LoVo (cell line): ENCODE measurements at places on chromosomes 16 and 17.

DNA sequence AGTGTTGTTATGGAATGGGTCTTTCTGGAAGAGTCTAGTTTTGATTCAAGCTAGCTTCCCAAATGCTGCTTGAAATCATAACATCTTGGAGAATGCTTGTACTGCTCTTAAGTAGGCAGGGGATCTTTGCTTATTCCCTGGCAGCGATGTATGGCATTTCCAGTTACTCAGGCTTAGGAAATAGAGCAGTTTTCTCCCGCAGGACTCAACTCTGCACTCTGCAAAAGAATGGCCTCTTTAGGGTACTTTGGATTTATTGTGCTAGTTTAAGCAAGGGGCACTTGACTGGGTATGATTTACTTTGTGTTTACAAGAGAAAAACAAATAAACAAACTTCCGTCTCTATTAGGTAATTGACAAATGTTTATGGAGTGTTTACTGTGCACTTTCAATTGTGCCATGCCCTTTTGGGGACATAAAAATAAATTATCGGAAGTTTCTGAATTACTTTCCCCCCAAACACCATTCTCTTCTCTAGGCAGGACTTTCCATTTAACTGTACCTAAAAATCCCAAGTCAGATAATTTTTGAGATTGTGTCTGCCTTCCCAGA is 164.0 kb downstream of the MAP2K6 start:
- DNase-seq = no peak

DNA sequence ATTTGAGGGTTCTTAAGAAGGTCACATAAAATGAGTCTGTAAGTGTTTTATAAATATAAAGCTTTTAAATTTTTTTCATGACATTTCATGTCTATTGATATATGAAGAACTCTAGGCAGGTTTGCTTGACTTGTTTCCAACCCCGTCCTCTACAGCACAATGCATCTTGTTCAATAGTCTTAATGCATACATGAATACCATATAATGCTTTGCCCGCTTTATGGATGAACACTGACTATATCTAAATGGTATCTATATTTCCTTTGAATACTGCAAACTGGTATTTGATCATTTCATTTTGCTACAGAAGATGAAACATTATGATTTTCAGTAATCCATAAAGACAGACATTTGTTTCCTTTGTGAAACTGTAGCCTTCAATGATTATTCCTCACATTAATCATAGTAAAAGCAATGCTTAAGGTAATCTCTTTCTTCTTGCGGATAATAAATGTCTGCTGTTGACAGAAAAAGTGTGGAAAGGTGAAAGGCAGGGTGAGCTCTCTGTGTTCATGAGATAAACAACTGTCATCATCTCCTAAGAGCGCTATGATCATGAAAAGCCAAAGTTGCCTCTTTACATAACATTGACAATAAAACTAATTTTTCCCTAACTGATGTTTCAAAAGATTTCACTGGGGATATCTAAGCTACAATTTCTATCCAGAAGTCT is 645.1 kb downstream of the CDH8 start:
- DNase-seq = no peak

DNA sequence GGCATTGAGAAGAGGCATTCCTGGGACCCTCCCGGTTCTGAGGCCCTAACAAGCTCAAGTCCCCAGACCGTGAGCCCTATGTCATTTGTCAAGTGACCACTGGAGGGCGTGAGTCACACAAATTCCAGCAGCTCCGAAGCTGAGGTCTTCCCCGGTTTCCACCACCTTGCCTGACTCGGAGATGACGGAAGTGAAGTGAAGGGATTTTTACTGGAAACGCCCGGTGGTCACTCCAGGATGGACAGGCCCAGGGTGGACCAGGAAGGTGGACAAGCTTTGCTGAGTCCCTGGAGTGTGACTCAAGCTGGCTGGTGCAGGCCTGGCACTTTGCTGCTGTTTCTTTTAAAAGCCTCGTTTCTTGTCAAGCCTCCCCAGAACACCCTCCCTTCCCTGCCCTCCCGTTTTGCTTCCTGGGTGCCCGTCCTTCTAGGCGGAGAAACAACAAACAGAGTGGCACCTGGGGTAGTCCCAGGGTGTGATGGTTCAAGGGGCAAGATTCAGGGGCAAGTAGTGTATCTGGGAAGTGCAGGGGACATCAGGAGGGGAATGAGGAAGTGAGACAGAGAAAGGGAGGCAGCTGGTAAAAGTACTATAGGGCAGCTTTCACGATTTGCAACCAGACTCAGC is 5.3 kb upstream of the NOS2 start:
- DNase-seq = peak; percentile 83

GRCh38 chr16:56269811-56270684 is 78.8 kb downstream of the GNAO1 start:
- no peak for DNase-seq
